Stimulated activated CD4-positive, alpha-beta T cell treated with anti-CD3 and anti-CD28 coated beads, Interleukin-15, amount 100 ng/mL, for 1 hour (primary cell): ENCODE measurements at places on chromosomes 4 and X.
A peak's percentile ranks its signal among the peaks of the same experiment; 100 is the strongest.

GRCh38 chrX:123960956-123961267 lies 594 bp upstream of the STAG2 start:
- no peak for DNase-seq

GRCh38 chr4:140353786-140354185 lies 19.7 kb upstream of the SCOC start:
- DNase-seq: no peak

DNA sequence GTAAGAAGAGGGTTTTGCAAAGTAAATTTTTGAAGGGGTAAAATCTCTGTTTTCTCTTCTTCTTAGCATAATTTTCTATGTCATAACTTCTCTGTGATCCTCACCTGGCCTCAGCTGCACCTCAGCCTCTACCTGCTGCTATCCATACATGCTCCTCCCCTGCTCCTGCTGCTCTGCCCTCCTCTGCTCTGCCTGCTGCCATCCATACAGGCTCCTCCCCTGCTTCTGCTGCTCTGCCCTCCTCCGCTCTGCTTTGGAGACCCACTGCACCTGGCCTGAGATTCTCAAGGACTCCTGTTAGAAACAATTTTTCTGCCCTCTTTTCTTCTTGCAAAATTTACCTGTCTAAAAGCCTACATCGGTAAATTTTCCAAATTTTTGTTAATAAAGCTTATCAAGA lies 388.6 kb upstream of the PITX2 start:
- no peak for DNase-seq

GRCh38 chr4:2286904-2287593 lies 25.1 kb upstream of the MXD4 start:
- no peak for DNase-seq

GRCh38 chrX:97622111-97622510 lies 738.4 kb downstream of the RPA4 start:
- no peak for DNase-seq

- no peak for DNase-seq
Observed at GRCh38 chr4:6731780-6732179, 15.8 kb downstream of the BLOC1S4 start.

DNA sequence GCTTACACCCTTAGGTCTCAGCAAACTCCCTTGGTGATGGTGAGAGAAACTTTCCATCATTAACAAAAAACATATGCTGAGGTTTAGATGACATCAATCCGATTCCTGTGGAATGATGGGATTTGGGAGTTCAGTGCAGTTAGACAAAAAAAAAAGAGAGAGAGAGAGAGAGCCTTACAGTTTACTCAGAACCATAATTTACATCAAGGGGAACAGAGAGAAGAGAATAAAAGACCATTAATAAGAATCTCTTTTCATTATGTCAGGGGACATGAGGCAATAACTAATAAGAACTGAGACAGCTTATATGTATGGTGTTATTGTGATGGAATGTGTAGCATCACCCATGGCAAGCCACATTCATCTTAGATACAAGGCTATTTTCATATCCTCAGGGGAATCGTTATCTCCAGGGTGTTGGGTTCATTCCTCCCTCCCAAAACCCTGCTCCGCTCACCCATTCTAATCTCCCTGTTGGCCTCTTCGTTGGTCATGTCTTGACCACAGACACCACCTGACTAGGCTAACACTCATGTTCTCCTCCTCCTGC lies 175.7 kb upstream of the MXRA5 start:
- no peak for DNase-seq

- no peak for DNase-seq
Observed at GRCh38 chr4:89212666-89213381, 94.8 kb downstream of the GPRIN3 start.

DNA sequence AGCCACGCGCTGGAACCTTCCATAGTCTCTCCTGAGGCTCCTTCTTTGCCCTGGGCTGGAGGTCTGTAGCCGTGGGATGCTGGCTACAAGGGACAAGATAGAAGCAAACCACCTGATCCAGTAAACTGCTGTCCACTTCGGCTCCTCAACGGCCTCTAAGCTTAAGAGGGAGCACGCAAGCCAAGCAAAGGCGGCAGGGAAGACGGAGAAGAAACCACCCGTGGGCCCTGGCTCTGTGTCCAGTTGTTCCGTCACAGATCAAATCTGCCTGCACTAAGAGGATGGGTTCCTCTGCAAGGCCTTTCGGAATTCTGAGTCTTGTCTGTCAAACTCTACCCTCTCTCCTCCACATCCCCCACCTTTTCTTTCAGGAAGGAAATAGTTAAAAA lies 401 bp upstream of the EDNRA start:
- no peak for DNase-seq

- DNase-seq: no peak
Observed at GRCh38 chr4:96016634-96017299, 176.9 kb downstream of the PDHA2 start.

DNA sequence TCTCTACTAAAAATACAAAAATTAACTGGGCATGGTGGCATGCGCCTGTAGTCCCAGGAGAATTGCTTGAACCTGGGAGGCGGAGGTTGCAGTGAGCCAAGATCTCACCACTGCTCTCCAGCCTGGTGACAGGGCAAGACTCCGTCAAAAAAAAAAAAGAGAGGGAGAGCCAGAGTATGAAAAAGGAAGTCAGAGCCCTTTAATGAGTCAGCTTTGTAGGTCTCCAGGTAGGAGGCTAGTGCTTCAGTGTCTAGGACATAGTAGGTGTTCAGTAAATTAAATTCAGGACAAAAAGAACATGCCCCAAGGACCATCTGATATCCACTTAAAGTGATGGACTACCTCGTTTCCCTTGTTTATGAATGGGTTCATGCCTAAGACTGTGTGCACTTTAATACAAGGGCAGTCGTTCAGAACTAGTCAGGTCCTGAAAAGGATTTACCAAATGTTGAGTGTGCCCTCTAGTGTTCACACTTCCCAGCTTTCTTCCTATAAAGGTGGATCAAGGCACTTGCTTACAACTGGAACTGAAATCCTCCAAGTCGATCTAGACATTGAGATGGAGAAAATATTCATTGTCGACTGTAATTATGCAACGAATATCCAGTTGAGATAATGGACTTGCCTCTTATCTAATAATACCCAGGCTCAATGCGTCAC lies 29.0 kb downstream of the F9 start:
- DNase-seq: no peak

DNA sequence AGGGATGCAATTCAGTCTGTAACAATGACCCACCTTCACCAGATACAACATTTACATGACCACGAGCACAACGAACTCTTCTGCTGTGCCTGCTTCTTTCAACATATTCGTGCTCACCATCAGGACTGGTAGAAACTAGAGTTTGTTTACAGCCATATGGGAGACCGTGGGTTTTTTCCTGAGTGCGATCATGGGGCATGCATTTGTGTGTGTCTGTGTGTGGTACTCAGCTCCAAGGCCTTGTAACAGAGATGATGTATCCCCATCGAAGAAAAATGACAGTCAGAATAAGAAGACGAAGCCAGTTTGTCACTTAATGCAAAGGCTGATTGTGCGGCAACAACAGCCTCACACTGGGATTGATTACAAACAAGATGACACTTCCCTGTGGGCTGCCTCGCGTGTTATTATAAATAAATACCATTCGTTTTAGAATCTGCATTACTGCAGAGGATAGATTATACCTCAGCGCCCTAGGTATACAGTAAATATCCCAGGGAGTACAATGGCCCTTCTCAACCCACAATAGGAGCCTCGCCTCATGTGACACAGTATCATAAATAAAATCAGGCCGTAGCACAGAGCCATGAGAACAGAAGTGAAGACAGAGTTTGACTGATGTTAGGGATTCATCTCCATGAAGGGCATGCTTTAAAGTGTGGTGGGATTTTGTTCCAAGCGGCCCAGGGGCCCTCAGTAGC lies 97.3 kb upstream of the NOCT start:
- DNase-seq: no peak

DNA sequence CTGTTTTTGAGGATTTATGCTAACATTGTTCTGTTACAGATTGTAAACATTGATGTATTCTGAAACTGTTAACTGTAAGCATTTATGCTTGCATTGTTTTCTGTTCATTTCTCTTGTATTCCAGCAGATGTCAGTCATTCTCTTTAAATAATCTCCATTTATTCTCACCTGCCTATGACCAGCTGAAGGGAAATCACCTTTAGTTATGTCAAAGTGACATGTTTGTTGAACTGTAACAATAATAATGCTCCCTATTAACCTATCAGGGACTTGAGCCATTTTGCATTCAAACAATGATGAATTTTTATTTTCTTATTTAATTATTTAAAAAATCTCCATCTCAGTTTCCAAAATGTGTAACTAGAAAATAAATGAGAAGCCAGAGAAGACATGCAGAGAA lies 58.0 kb downstream of the SPCS3 start:
- DNase-seq: no peak

DNA sequence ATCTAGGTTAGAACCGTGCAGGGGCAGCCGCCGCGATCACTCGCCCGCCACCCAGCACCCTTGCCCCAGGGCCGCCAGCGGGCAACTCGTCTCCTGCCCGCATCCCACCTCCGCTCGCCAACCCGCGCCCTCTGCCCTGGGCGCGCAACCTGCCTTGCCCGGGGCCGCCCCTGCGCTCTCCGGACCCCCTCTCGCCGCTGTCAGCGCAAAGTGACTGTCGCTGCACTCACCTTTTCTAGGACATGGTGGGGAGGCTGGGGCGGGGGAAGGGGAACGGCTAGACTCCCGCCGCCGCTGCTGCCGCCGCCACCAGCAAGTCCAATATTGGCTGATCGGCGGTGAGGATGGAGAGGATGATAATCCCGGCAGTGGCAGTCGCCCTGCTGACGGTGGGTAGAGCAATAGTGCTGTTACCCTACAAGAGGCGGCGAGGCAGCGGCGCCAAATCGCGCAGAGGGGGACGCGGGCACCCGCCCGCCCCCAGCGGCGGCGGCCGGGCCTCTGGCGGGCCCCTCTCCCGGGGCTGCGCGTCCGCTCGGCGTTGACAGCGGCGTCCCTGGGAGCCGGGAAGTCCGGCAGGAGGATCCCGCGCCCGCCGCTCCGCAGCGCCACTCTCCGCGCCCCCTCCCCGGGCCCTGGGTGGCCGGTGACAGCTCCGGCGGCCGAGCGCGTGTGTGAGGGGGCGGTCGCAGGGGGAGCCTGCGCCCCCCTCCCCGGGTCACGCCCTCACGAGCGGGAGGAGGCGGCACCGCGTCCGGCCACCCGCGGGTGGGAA lies 2.3 kb upstream of the NR3C2 start:
- DNase-seq: peak; percentile 16

GRCh38 chr4:182147391-182147790 lies 95.8 kb upstream of the TENM3 start:
- no peak for DNase-seq

- no peak for DNase-seq
Observed at GRCh38 chr4:77843628-77844027, 19.0 kb upstream of the MRPL1 start.

DNA sequence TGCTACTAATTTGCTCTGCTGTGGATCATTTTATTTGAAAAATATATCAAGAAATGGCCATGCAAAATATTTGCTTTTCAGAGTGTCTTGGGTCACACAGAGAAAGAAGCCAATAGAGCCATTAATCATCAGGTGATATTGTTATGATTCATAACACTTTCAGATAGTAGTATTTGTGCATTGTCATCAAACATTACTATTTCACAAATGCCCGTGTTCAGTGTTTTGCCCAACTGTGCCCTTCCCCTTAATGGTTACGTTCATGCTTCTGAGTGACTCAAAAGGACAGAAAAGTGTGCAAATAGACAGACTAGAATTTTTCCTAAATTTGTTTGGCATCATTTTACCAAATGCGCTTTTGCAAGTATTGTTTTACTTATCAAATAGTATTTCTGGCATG lies 46.5 kb downstream of the PHOX2B start:
- no peak for DNase-seq

- no peak for DNase-seq
Observed at GRCh38 chr4:53050361-53050774, 188.3 kb downstream of the RASL11B start.

DNA sequence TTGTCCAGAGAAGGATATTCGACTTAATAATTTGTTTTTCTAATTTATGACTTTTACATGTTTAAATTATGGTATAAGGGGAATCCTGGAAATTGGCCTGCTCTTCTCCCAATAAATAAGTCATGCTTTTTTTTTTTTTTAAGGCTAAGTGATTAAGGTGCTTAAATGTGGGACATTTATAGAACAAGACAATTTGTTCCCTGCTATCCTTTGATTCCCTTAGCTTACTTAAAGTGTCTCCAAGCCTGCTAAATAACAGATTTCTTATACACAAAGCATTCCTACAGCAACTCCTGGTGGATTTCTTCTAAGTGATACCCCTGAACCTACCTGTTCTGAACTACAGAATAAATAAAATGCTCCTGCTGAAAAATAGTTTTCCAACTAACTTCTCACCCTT lies 233.0 kb upstream of the UGT8 start:
- no peak for DNase-seq

DNA sequence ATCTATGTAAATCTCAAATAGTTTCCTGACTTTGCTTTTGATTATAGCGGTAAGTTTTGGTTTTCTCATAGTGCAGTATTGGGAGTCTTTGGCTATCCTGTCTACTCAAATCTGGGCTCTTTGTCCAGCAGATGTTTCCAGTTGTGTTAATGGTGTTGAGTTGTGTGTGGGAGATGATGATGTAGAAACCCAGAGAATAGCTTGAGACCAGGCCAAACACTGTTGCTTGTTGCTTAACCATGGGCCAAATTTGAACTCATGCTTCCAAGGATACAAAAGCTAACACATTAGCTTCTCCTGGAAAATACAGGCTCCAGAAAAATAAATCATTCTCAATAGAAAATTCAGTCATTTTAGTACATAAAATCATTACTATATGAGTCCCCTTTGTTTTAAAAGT lies 82.6 kb upstream of the GYPA start:
- DNase-seq: no peak

DNA sequence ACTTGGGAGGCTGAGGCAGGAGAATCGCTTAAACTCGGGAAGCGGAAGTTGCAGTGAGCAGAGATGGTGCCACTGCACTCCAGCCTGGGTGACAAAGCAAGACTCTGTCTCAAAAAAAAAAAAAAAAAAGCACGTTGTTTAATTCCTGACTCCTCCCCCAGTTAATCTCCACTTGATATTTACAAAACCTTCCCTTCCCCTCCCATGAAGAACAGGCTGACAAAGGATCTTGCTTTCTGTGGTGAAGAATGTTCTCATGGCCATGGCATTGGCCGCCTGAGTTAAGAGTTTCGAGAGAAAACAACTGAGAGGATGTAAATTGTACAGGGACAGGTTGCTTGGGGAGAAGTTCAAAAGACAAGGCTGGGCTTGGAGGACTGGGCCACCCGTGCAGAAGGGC lies 168.2 kb upstream of the BCOR start:
- DNase-seq: no peak

DNA sequence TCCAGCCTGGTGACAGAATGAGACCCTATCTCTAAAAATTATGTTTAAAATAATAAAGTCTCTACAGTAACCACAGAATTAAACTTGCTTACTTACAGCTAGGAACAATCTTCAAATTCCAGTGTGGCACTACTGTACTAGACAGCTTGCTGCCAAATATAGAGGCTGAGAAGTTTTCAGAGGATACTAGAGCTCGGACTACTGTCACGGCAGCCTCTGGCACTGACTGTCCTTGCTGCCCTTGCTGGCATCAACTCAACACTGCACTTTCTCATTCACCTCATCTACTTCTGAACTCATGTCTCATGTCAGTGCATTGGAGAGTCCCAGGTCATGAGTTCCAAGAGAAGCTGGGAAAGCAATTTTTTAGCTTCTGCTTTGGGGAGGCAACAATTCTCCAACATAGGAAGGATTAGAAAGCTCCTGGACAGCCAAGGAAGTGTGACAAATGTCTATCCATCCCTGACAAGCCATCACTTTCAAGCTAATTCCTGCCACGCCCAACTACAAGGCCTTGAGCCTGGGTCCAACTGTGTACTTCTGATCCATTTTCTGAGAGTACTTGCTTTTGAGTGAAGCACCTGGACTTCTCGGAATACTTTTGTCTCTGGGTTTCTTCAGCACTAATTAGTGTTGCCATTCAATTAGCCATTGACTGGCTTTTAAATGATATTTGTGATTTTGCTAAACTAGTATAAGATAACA lies 98.6 kb upstream of the NR3C2 start:
- no peak for DNase-seq
